CD4-positive, alpha-beta T cell treated with Interleukin-10 for 1 hour (primary cell): ENCODE measurements at places on chromosomes 11 and 22.

DNA sequence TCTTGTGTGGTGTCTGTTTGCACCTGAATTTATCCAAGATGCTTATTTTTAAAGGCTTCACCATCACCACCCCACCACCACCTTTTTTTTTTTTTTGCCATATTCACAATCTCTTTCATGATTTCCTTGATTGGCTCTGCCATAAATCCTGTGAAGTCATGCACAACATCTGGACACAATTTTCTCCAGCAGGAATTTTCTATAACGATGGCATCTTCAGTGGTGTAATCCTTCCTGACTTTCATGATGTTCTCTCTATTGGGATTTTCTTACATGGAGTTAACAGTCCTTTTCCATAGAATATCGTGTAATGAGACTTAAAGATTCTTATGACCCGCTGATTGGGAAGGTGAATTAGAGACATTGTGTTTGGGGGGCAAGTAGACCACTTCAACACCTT, 17.8 kb downstream of the ZFP91 start:
- no peak for DNase-seq

DNA sequence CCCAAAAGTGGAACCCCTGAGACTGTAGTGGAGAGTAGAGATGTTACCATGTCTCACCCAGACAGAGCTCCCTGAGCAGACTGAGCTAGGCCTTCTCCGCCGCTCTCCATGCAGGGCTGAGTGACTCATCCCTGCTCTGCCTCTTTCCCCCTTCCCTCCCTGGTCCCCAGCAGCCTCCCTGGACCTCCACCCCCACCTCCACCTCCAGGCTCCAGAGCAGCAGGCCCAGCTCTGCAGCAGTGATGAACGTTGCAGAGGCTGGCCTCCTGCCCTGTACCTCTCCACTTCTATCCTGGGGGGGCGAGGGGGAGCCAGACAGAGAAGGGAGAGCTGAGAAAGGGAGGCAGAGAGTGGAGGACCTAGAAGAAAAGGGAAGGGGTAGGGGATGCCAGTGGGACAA, 19.3 kb upstream of the ARAP1 start:
- no peak for DNase-seq

DNA sequence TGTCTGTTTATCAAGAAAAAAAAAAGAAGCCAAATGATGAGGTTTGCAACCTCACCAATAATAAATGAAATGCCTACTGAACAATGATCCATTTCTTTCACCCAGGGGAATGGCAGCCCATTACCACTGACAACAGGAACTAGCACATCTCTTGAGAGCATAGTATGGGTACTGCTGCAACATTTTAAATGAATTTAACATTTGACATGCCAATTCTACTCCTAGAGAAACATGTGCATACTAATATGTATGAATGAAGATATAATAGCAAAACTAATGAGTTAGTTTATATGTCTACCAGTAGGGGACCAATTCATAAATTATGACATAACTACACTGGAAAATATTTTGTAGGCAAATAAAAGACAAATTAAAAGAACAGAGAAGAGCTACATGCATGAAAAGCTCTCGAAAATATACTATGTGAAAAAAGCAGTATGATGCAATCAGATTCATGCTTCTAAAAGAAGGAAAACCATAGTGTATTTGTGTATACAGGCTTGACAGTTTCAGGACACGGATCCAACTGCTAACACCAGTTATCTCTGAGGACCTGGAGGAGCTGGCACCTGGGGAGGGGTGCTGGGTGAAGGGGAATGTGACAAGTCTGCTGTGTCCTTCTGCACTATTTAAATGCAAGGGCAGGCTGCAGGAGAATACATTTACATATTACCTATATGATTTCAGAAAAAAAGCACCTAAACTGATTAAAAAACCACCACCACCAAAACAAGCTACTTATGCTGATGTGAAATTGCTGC, 6.9 kb downstream of the SMCO4 start:
- no peak for DNase-seq

GRCh38 chr22:48782811-48783511, 1044.7 kb downstream of the BRD1 start:
- no peak for DNase-seq

- DNase-seq, result peak; percentile 67
Observed at GRCh38 chr22:41966607-41967240, 2.5 kb upstream of the SEPTIN3 start.

DNA sequence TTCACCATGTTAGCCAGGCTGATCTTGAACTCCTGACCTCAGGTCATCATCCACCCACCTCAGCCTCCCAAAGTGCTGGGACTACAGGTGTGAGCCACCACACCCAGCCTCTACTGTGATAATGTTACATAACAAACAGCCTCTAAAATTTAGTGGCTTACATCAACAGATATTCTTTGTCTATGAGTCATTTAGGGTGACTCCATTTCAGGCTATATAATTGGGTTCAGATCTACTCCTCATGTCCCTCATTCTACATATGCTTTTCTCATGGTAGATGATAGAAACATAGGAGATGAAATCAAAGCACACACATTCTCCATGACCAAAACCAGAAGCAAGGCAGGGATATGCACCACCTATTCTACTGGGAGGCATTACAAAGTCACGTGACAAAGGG, 72.7 kb downstream of the SIK2 start:
- no peak for DNase-seq

- DNase-seq, result no peak
Observed at GRCh38 chr11:92657226-92657625, 312.2 kb upstream of the MTNR1B start.

- no peak for DNase-seq
Observed at GRCh38 chr11:130209954-130210854, 50.6 kb downstream of the ST14 start.

DNA sequence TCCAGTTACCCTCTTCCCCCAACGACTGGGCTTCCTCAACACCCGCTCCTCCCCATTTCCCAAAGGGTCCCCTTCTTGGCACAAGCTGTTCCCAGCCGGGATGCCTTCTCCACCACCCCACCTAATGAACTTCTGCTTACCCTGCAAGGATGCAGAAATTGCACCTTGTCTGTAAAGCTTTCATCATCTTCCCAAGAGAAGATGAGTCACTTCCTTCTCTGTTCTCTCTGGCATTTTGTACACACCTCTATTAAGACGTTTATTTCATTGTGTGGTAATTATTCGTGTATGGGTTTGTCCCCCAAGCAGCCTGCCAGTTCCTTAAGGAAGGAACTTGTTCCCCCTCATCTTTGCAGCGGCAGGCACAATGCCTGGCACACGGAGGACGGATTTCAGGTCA, 351.1 kb downstream of the CADM1 start:
- DNase-seq, result no peak

DNA sequence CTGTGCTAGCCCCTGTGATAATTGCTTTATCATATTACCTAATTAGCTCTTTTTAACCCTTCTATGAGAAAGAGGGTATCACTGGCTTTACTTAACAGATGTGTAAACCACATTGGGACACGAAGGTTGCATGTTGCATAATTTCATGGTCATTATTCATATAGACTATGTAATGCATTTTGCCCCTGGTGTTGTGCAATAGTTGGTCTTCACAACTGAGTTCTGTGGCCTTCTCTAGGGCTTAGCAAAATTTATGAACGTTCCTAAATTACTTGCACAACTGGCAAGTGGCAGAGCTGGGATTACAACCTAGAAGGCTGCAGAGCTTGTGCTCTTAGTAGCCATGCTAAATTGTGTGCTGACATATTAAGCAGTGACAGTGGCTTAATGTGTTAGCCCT, 34.6 kb upstream of the PDGFD start:
- no peak for DNase-seq

- no peak for DNase-seq
Observed at GRCh38 chr11:100849901-100850235, 162.8 kb downstream of the ARHGAP42 start.

DNA sequence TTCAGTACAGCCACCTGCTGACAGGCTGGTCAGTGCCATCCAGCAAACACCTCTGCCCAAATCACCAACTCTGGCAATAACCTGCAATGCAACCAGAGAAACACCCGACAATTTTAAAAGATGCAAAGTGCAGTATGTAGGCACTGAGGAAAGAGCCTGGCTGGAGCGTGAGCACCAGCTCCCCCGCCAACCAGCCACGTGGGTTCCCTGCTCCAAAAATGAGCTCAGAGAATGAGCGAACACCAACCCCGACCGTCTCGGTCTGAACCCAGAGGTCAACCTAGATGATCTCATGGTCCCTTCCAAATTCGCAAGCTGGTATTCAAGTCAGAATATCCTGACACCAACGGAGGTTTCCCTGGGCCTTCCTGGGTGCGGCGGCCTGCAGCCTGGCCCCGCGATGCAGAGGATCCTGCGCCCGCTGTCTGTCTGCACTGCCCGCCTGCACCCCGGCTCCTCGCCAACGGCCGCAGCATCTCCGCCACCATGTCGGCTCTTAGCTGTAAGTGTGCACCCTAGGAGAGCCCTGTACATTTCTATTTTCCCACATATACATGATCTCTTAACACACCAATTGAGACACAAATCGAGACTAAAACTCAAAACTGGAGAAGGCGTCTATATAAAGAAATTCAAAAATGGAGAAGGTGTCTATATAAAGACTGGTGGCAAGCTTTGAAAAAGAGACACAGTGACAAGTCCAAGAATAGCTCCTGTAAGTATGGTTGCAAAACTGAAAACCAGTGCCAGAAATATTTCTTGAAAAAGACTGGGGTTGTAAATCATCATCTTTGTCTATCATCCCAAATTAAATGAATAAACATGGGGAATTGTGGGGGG, 22.8 kb downstream of the TMEM184B start:
- DNase-seq, result no peak

DNA sequence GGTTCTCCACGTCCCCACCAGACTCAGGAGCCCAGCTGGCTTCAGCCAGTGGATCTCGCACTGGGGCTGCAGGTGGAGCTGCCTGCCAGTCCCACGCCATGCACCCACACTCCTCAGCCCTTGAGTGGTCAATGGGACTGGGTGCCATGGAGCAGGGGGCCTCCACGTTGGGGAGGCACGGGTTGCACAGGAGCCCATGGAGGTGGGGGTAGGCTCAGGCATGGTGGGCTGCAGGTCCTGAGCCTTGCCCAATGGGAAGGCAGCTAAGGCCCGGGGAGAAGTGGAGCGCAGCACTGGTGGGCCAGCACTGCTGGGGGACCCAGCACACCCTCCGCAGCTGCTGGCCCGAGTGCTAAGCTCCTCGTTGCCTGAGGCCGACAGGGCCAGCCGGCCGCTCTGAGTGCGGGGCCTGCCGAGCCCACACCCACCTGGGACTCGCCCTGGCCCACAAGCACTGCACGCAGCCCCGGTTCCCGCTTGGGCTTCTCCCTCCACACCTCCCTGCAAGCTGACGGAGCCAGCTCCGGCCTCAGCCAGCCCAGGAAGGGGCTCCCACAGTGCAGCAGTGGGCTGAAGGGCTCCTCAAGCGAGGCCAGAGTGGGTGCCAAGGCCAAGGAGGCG, 258.5 kb upstream of the PDGFD start:
- DNase-seq, result no peak

DNA sequence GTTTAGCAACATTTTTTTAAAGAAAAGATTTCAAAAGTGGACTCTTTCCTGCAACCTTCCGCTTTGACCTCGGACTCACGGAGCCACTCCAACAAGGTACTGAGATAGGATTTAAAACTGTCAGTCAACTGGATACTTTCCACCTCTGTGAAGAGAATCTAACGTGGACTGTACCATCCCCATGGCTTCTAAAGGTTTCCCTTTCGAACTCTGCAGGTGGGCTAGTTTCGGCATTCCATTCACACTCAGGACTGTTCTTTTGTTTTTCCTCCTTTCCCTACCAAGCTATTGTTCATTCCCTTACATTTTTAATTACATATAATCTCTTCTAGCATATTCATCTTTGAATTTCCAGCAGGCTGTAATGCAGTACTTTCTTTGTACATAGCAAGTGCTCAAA, 88.5 kb upstream of the AKIP1 start:
- DNase-seq, result no peak

- no peak for DNase-seq
Observed at GRCh38 chr11:9053316-9054035, 37.9 kb downstream of the SCUBE2 start.

GRCh38 chr11:75505916-75506692, 19.6 kb downstream of the GDPD5 start:
- no peak for DNase-seq

DNA sequence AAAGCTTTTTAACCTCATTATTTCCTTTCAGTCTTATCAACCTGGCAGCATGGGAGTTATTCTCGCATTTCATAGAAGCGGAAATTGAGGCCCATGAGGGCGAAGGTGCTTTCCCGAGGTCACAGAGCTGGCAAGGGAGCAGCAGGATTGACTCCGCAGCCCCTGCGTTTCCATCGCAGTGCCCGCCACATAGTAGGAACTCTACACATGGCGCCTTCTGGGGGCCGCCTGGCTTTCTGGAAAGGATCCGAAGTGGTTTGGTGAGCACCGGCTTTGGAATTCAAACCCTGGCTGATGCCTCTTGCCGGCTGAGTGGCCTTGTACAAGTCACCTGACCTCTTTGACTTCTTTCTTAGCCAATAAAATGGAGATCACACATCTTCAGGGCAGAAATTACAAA, 93.4 kb downstream of the CEP164 start:
- DNase-seq, result no peak

GRCh38 chr11:44564670-44565210, 723 bp upstream of the CD82 start:
- no peak for DNase-seq

DNA sequence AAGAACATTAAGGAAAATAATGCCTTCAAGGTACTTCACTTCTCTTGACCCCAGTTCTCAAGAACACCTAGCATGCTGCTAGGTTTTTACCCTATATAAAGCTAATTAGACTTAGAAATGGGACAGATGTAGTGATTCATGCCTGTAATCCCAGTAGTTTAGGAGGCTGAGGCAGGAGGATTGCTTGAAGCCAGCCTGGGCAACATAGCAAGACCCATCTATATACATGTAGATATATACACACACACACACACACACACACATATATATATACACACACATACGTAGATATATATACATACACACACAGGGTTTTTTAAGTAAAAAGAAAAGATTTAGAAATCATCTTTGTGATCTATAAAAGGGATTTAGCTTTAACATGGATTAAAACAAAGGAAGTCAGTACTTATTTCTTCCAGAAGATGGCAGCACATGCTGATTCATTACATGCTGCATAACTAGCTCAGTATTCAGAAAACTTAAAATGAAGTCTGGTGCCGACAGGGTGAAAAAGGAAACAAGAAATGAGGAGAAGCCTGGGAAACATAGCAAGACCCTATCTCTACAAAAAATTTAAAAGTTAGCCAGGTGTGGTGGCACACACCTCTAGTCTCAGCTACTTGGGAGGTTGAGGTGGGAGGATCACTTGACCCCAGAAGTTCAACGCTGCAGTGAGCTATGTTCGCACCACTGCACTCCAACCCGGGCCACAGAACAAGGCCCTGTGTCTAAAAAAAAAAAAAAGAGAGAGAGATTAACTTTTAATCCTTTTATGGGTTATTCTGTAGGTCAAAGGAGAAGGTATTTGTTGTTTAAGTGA, 28.5 kb upstream of the RBX1 start:
- DNase-seq, result peak; percentile 80

GRCh38 chr22:24030186-24030702, 19.1 kb downstream of the CABIN1 start:
- DNase-seq, result no peak

GRCh38 chr11:11229647-11230046, 123.4 kb downstream of the CSNK2A3 start:
- no peak for DNase-seq
